ENCODE measurements at places on chromosomes 16 and 17.

DNA sequence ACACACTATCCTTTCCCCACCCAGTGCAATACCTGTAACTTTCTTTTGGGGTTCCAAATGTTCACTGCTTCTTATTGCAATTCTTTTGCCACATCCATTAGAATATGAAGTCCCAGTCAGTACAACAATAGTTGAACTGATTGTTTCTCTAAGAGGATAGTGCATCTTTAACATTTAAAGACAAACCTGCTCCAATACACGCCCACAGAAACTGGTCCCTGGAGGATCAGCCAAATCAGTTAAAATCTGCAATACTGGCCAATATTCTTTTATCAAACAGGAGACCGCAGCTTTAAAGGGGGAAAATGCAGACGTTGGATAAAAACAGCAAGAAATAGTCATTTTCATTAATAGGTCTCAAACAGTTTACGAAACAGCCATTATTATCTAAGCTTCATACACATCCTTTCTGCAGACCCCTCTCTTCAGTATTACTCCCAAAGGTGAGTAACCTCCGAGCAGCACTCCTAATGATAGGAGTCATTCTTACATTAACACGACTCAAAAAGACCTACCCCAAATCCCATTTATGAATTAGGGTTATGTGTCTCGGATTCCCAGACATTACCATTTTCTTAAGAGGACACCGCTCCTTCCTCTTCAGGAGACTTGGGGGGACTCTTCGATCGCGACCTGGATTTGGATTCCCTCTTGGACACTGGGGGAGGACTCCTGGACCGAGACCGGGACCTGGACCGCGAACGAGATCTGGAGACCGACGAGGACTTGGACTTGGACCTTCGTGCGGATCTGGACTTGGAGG, 1.4 kb downstream of the SRSF2 start:
- DNase-seq: no peak

DNA sequence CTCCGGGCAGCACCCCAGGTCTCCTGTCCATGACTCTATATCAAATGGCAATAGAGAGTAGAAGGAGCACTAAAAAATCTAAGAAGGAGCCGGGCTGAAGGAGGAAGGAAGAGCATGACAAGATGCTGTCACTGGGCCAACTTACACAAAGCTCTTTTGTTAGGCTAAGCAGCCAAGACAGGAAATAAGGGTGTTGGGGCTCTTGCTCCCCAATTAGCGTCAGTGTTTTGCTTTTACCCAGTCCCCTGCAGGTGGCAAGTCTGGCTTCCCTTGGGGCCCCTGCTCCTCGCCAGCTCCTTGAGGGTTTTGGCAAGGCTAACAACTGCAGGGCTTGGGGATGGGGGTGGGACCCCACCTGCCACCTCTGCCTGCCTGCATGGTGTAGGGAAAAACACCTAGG, 120.5 kb downstream of the CCT6B start:
- DNase-seq: no peak

DNA sequence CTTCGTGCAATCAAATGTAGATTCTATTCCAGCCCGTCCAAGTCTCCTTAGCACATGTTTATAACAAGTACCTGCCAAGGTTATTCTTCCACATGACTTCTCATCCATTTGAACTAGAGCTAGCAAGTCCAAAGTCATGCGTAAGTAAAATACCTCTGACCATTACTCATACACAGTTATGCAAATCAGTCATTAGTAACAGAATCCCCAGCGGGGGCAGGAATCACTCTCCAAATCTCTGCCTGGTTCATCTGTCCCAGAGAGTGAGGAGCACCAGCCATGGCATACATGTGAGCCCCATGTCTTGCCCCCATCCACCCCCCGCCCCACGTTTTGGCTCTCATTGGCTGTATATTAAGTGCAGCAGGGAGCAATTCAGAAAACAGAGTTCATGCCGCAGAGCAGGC, 27.7 kb downstream of the SRL start:
- no peak for DNase-seq

DNA sequence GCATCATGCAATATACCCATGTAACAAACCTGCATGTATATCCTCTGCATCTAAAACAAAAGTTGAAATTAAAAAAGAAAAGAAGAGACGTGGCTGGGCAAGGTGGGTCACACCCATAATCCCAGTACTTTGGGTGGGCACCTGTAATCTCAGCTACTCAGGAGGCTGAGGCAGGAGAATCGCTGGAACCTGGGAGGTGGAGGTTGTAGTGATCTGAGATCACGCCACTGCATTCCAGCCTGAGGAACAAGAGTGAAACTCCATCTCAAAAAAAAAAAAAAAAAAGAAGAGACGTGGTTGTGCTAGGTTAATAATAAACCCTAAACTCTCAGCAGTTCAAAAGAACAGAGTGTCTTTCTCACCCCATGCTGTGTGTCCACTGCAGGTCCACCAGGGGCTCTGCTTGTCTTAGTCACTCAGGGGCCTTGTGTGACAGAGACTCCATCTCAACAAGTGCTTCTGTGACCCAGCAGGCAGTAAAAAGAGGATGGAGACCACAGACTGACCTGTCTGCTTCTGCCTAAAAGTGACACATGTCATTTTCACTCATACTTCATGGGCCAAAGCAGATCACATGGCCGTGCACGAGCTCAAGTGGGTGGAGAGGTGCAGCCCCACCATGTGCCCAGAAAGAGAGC, 22.3 kb upstream of the N4BP1 start:
- DNase-seq: no peak

- DNase-seq: no peak
These were observed 106.3 kb upstream of the ZFHX3 start for GRCh38 chr16:73154063-73154870.

DNA sequence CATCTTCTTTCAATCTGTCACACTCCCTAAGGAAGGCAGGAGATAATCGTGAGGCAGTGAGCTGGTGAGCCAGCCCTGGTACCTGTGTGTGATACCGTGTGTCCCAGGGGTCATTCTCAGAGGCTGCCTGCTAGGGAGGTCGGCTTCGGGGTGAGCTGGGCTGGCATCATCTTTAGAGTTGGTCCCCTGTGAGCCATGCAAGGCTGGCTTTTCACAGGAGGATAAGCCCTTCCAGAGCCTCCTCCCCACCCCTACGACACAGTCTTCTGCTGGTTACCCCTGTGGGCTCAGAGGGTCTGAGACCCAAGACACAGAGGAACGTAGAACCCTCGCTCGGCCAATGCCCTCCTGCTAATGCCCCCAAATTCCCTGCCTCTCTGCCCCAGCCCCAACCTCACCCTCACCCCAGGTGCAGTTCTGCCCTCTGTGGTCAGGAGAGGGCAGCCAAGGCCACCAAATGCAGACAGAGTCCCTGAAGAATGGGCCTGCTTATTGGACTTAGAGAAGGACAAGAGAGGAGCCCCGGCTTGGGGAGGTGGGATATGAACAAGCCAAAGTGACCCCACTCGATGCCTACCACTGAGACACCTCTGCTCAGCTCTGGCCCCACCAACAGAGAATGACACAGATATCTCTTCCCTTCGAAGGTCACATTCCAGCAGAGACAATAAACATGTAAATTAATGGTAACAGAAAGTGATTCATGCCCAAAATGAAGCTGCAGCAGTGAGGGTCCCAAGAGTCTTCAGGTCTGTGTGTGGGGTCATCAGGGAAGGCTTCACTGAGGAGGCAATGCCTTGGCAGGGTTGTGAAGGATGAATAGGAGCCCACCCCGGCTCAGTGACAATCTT, 80.8 kb upstream of the CCL1 start:
- no peak for DNase-seq

GRCh38 chr17:7146115-7146514, 31.5 kb upstream of the ASGR2 start:
- DNase-seq: no peak

DNA sequence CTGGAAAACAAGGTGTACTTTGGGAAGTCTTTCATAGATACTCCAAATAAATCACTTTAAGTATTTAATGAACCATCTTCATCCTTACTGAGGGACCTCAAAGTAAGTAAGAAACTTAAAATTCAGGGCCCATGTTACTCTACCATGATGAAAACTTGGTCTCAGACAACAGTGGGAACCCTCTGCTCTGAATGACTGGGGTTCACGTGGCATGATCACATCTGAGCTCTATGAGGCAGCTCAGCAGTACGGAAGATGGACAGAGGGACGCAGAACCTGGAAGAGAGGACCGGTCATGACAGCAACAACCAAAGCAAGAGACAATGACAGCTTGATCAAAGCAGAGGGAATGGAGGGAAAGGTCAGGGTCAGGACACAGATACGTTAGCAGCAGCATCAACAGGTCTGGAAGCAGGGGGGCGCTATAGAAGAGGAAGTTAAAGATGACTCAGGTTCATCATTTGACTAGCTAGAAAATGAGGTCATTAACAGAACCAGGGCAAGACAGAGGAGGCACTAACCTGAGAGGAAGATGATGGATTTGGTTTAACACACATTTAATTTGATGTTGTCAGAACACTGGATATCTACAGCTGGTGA, 9.5 kb downstream of the XPO6 start:
- DNase-seq: no peak

GRCh38 chr17:14121952-14122351, 52.6 kb downstream of the COX10 start:
- no peak for DNase-seq

DNA sequence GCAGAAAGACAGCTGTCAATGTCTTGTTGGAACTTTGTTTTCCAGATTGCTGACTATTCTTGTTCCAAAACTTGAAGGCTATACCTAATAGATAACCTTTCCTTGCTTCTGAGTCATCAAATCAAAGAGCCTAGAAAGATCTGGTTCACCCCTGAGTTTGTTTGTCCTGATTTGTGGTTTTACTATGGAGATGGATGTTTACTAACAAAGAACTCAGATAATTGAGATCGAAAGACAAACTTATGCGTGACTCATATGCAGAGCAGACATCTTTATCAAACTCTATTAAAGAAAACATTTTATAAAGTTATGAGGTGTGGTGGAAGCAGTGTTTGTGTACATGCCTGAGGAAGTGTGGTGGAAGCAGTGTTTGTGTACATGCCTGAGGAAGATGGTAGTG, 311.1 kb upstream of the TBX2 start:
- no peak for DNase-seq

All from cortex of kidney (tissue), 1 donor.